ENCODE measurements at places on chromosomes 16 and 17. TPM values are rescaled to one million over a fixed set of nuclear protein-coding genes. Genes with fewer than 3 reads are reported as not detected.
A peak's percentile ranks its signal among the peaks of the same experiment; 100 is the strongest.

DNA sequence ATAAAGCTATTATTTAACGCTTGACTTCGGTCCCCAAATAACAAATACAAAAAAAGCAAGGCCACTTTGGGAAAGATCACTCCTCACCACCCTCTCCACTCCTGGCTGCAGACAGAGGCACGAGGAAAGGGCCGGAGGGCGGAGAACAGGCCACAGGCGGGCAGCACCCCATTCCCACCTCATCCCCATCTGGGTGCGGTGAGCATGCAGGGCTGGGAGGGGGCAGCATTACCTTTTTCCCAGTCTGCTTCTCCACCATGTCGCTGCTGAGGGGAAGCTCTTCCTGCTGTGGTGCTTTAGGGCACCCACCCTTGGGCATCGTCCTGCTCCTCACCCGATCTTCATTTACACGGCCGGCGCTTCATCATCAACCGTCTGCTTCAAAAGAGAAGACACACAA is 99.2 kb downstream of the ZNF778 start:
- DNase-seq = no peak

- DNase-seq = no peak
Observed at GRCh38 chr16:3495176-3495575, at the start of gene C16orf90. Gene C16orf90 (minus strand): TSS chr16:3495489. CDS start chr16:3495421, 68 bp downstream.

- no peak for DNase-seq
Observed at GRCh38 chr16:22868593-22869224, 54.7 kb downstream of the HS3ST2 start.

DNA sequence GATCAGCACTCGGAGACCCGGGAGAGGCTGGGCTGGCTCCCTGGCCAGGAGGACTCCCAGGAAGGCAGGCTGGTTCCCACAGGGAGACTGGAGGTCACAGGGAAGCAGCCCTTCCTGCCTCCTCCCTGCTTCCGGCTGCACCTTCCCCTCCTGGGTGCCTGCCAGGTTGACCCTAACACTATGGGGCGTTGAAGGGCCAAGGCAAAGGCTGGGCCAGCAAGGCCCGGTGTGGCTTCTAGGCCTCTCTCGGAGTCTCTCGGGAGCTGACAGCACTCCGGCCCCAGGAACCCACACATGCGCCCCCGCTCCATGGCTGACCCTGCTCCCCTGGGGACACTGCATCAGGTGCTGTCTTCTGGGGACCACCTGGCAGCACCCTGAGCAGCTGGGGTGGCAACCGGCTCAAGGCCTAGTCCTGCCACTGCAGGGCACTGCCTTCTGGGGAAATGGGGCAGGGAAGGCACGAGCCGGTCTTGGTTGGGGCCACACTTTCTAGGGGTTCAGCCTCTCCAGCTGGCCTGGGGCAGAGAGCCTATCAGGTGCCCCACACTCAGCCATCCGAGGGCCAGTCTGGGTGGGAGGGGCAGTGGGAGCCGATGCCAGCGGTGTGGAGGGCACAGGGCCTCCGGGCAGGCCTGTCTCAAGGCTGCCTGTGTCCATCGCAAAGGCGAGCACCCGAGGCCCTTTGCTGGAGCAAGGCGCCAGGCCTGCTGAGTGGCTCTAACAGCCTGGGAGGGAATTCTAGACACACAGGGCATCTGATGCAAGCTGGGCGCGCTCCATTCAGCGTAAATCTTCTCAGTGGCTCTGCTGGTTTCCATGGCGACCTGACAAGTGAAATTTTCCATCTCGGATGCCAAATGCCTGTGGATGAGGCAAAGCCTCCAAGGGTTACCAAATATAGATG is 5.6 kb upstream of the MTSS2 start:
- peak; percentile 45 for DNase-seq

DNA sequence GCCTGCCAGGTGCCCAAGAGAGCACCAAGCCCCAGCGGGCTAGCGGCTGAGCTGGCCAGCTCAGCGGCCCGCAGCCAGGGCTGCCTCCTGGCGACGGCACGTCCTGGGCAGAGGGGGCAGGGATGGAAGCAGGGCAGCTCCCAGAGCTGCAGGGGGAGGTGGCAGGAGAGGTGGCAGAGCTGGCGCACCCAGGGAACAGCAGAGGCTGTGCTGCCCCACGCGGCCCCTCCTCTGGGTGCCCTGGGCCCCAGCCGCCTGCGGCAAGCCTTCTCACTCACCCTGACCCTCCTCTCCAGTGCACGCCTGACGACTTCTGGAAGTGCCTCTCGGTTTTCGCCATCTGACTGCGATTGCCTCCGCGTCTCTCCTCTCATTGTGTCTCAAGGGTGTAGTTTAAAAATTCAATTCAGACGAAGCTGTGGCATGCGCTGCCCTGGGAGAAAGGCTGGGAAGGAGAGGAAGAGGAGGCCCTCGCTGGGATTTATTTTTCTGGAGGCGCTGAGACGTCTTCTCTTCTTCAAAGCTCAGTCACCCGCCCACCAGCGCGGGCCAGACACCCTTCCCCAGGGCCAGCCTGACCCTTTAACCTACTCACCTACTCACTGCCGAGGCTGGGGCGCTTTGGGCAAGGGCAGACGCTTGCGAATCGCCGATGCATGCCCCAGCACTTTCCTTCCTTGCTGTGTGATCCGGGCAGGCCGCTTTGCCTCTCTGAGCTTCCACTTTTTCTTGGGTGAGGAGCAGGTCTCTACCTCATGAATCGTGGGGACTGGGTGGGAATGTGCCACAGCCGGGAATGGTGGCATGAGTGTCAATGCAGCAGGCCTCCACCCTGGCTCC is 24.9 kb downstream of the GSE1 start:
- no peak for DNase-seq

- DNase-seq = peak; percentile 94
Observed at GRCh38 chr17:49496183-49496866, 1.2 kb downstream of the NGFR start.

PRSS21 gene
- total RNA-seq = not detected

ACSM3 gene
- 3.8 TPM for total RNA-seq

GRCh38 chr16:21028728-21029127 is 121.9 kb downstream of the DNAH3 start:
- no peak for DNase-seq

PITPNC1 gene
- 10.4 TPM for total RNA-seq

DNA sequence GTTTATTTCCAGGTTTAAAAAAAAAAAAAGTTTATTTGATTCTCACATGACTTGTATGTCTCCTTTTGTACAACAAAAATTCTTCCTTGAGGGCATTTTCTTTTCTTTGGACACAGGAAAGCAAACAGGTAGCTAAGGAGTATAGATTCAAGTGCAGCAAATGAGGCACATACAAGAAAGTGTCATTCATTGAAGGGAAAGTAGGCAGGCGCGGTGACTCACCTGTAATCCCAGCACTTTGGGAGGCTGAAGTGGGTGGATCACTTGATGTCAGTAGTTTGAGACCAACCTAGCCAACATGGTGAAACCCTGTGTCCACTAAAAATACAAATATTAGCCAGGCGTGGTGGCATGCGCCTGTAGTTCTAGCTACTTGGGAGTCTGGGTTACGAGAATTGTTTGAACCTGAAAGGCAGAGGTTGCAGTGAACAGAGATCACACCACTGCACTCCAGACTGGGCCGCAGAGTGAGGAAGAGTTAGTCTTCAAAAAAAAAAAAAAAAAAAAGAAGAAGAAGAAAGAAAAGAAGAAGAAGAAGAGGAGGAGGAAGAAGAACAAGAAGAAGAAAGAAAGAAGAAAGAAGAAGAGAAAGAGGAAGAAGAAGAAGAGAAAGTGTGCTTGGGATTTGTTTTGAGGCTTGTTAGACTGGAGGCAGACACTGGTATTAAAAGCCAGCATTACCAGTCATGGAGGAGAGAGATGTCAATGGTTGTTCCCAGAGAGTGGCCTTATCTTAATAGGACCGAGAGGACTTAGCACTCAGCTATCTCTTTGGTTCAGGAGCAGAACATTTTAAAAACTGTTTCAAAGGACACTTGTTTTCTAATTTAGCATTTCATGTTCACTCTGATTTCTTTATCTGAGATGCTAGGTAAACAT is 19.7 kb downstream of the GINS3 start:
- DNase-seq = no peak

DNA sequence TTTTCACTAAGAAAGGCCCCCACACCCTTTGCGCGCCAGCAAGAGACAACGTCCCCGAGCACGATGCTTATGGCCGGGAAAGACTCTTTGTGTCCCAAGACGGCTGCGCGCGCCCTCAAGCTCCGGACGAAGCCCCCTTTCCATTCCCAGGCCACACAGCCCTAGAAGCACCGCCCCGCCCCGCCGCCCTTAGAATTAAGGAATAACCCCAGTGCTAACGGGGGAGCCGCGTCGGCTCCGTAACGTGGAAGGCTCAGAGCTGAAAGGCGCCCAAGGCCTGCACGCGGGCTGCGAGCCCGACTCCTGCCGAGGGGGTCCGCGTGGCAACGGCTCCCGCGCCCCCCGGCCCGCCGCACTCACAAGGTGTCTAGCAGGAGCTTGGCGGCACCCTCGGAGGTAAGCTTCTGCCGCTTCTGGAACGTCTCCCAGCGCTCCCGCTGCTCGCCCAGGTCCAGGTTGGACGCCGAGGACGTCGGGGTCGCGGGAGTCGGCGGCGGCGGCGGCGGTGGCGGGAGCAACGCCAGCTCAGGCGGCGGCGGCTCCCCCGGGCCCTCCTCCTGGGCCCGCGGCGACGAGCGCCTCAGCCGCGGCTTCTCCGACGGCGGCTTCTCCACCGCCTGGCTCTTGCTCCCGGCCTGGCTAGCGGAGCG is 477 bp downstream of the CENPV start:
- DNase-seq = peak; percentile 85

- DNase-seq = peak; percentile 95
Observed at GRCh38 chr16:67326472-67327309, at the start of the genes KCTD19 and LRRC36. Gene KCTD19 (minus strand): TSS chr16:67326741. CDS start chr16:67326707, 34 bp downstream. Gene LRRC36 (plus strand): TSS chr16:67326815. CDS start chr16:67326863, 48 bp downstream.

DNA sequence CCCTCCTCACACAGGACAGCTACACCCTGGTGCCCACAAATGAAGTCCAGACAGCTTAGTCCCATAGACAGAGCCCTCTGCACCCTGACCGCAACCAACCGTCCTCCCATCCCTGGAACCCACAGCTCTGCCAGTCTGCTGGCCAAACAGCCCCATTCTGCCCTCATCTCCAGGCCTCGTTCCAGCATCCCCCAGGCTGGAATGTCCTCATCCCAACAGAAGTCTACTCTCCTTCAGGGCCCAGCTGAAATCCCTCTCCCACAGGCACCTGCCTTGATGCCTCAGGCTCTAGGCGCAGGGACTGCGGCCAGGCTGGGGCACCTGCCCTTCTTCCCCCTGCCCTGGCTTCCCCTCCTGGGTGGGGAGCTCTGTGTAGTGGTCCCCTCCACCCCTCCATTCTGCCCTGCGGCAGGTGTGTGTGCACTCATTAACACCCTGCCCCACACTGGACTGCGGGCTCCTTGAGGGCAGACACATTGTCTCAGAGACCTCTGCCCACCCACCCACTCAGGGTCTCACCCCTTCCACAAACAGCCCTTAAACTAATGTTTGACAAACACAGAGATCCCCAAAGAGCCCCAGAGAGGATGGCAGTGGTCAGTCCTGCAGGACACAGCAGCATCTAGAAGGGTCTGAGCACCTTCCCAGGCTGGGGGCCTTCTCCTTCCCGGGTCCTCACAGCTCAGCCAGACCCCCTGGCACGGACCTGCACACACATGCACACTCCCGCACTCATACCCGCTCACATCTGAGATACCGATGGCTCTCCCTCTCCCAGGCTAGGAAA is 820 bp downstream of the GRIN2C start:
- no peak for DNase-seq

- peak; percentile 32 for DNase-seq
Observed at GRCh38 chr17:73785496-73785895, 141.3 kb upstream of the SDK2 start.

TBC1D3 gene
- not detected for total RNA-seq

DNA sequence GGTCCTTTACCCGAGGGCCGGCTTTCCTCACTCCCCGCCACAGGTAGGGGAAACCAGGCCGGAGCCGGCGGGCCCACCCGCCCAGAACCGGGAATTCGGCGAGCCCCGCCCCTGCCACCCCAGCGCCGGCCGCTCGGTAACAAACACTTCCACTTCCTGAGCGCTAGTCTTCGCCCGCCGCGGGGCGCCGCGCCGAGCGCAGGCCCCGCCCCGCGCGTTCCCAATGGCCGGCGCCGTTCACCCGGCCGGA is 224 bp upstream of the NHERF1 start:
- no peak for DNase-seq

HOXB4 gene
- total RNA-seq = not detected

- no peak for DNase-seq
Observed at GRCh38 chr16:74700116-74700437, 585 bp downstream of the MLKL start.

GRCh38 chr17:75573540-75573957 is 14.1 kb upstream of the MYO15B start:
- DNase-seq = no peak

DNA sequence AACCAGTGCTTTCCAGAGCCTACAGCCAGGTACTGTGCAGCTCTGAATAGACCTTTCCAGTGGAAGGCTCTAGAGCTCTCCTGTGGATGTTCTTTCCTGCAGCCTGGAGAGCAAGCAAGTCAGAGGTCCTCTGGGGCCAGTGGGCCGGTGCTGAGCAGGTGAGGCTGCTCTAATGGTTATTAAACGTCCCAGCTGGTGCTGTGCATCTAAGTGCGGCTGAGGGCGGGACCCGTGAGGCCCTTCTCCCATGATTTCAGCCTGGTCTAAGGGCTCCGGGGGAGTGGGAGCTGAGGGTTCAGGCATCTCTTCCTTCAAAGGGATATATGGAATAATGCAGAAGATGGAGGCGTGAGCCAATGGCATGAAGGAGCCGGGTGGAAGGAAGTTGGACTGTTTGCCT is 83.7 kb upstream of the SDK2 start:
- no peak for DNase-seq

DNA sequence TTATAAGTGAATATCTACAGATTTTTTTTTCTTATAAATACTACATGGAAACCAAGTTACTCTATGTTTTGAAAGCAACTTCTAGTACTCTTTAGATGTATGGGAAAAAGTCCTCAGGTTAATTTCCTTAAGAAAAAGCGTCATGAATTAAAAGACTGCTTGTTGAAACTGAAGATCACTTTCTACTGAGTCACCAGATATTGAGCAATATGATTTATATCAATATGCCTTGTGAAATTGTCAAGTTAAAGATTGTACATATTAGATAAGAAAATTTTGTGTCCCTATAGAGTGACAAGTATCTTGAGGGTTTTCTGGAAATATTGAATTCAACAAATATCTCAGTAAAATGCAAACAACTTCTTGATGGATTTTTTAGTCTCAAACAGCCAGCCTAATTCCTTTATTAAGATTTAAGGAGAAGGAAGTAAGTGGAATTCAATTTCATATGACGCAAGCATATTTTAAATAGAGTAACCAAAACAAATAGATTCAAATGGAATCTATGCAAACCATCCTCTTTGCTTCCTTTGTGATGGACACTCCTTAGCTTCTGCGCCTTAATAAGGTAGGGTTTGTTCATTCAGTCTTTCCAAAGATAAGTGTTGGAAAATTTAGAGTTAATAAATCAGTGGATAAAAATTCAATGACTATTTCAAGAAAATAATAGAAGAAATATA is 16.6 kb downstream of the KRT12 start:
- no peak for DNase-seq

CTRL gene
- total RNA-seq = 0.40 TPM

GRCh38 chr17:2253768-2254406 is 49.7 kb downstream of the SMG6 start:
- no peak for DNase-seq

Data from neural progenitor cell (in vitro differentiated cells).